ENCODE measurements at places on chromosomes 5 and 9.
A peak's percentile ranks its signal among the peaks of the same experiment; 100 is the strongest.

GRCh38 chr5:107796797-107797196 is 126.1 kb upstream of the EFNA5 start:
- DNase-seq = no peak

DNA sequence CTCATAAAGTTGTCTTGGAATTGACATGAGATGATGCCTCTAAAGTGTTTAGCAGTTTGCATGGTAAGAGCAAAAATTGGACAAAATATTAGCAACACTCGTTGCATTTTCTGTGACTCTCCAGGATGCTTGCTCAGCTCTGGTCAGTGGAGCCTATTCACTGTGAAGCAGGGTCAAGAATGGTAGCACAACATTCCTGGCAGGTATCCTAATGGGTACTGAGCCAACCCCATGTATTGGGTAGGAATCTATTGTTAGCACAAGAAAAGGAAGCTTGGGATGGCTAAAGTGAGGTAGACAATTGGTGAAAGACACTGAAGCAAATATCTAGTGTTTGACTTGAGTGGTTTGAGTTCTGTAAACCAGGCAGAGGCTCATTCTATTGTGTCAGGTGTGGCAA is 10.4 kb upstream of the ACTBL2 start:
- DNase-seq = no peak

DNA sequence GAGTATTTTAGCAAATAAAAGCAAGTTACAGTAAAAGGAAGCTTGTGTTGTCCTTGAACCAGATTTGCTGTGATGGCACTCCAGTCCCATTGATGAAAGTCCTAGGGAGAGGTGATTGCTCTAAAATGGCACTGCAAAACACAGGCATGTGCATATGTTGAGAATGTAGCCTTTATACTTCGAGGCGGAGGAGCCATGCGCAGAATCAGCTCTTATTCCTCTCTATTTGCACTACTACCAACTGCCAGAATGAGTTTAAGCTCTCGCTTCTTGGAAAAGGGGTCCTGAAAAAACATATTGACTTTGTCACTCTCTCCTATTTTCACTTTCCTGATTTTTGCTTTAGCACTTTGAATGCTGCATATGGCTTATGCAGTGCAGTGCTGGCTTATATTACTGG is 278.0 kb upstream of the KLF9 start:
- no peak for DNase-seq

DNA sequence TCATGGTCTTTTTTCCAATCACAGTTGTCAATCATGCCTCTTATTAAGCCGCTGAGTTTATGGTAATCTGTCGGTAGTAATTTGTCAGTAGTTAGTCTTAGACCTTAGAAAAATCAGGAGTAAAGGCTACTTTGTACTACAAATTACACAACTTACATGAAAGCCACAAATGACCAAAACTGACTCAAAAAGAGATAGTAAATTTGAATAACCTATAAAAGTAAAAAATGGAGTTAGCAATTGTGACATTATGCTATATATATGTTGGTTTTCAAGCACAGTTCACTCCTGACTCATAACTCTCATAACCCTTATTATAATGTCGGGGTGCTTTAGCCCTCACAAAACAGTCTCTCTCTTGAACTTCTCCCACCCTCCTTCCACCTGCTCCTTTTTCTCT is 251.8 kb downstream of the ROR2 start:
- no peak for DNase-seq

DNA sequence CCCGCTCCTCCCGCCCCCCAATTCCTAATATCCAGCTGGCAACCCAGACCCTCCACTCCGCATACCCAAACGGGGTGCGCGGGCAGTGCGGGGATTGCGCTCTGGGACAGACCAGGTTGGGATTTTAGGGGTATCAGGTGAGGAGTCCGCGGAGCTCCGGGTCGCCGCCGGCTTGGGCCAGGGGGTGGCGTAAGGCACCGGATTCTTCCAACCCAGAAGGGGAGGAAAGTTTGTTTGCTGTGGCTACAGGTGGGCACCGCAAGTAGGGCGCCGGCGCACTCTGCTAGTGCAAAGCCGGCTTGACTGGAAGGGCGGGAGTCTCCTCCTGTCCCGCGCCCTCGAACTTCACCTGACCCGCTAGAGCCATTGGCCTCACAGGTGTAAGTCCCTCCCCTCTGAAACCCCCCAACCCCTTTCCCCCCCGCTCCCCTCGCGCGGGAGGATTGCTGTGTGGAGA is 709 bp downstream of the IQGAP2 start:
- DNase-seq = peak; percentile 35

DNA sequence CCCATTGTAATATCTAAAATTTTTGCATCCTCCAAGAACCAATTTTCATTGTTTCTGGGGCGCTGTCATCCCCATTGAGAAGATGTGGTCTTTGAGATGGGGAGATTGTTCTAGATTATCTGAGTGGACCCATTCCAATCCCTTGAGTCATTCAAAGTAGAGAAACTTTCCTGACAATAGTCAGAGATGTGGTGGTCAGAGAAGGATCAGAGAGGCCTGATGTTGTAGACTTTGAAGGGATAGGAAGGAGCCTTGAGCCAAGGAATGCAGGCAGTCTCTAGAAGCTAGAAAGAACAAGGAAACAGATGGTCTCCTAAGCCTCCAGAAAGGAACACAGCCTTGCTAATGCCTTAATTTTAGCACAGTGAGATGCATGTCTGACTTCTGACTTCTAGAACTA is 80.4 kb downstream of the TEK start:
- no peak for DNase-seq

DNA sequence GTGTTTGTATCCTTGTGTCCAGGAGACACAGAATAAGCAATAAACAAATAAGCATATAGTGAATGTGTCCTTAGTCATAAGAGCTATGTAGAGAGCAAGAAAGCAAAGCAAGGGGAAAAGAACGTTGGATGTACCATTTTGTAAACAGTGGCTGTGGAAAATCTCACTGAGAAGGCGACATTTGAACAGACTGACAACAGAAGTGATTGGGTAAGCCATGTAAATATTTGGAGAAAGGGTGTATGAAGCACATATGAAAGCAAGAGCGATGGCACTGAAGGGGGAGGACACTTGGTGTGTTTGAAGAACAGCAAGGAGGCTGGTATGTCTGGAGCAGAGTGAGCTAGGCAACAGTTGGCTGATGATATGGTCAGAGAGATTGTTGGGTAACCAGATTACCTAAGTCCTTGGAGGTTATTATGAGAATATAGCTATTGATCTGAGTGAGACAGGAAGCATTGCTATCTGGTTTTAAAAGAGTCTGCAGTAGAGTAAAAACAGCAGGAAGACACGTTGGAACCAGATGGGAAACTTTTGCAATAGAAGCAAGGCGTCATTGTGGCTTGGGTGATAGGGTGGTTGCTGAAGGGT is 115.5 kb upstream of the IL7R start:
- DNase-seq = no peak

DNA sequence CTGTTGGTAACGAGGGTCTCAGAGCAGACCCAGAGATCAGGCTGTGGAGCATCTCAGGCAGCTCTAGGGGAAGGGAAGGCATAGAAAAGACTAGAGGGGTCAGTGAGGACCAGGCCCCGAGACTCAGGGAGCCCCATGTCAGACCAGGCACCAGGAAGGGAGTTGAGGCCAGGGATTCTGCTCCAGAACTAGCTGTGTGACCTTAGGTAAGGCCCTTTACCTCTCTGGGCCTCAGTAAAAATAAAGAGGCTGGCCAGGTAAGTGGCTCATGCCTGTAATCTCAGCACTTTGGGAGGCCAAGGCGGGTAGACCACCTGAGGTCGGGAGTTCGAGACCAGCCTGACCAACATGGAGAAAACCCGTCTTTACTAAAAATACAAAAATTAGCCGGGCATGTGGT is 176.4 kb upstream of the IER5L start:
- no peak for DNase-seq

- no peak for DNase-seq
Observed at GRCh38 chr5:151810449-151810848, 38.7 kb downstream of the G3BP1 start.

GRCh38 chr5:74081126-74081525 is 455.1 kb downstream of the ARHGEF28 start:
- no peak for DNase-seq

- no peak for DNase-seq
Observed at GRCh38 chr9:1837453-1838084, 177.6 kb upstream of the SMARCA2 start.

- DNase-seq = no peak
Observed at GRCh38 chr9:81490605-81491331, 198.6 kb downstream of the TLE1 start.

Measured in stimulated activated CD4-positive, alpha-beta T cell treated with anti-CD3 and anti-CD28 coated beads, Interleukin-1b, Interleukin-23, amount 100 ng/mL, for 1 hour (primary cell).